ENCODE measurements at places on chromosomes 7 and 10.

GRCh38 chr10:836782-837181 lies 94.7 kb downstream of the LARP4B start:
- no peak for DNase-seq

GRCh38 chr7:124937076-124937475 lies 7.5 kb upstream of the POT1 start:
- no peak for DNase-seq

GRCh38 chr10:27276581-27276980 lies 36.0 kb upstream of the ACBD5 start:
- DNase-seq = no peak

GRCh38 chr7:51025668-51026067 lies 243.0 kb upstream of the GRB10 start:
- DNase-seq = no peak

GRCh38 chr10:75772153-75772887 lies 340.9 kb downstream of the LRMDA start:
- DNase-seq = peak; percentile 56

DNA sequence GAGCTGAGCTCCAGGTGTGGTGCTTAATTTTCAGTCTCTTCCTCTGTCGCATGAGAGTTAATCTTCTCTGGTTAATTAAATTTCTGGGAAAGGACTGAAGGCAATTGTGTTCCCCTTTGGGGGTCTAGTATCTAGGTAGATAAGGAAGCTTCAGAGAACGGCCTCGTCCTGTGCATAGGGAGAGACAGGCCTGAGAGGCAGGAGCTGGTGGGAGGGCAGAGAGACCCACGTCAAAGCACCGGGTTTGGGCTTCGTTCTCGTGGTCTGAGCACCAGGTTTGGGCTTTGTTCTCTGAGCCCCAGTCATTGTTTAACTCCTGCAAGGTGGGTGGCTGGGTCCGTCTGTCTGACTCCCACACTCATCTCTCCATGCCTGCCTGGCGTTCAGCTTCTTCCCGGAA lies 160.8 kb upstream of the PITRM1 start:
- DNase-seq = no peak

GRCh38 chr10:4482659-4483058 lies 343.3 kb upstream of the AKR1E2 start:
- DNase-seq = no peak

DNA sequence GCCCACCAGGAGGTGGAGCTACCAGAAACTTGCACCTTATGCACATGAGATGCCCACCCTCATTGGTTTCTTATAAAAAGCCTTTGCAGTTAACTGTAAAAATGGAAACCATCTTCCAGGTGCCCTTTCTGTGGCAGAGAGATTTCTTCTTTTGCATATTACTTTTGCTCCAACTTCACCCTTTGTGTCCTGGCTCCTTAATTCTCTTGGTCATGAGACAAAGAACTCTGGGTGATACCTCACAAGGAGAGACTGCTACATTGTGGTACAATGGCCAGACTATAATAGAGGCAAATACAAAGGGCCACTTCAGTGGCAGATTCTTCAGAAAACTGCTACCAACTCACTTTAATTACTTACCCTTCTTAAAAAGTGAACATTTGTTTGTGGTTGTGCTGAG lies 76.4 kb upstream of the PTER start:
- DNase-seq = no peak

- DNase-seq = no peak
Observed at GRCh38 chr10:126905776-126906703, 812 bp downstream of the DOCK1 start.

- DNase-seq = no peak
Observed at GRCh38 chr7:21572331-21573313, 29.8 kb downstream of the DNAH11 start.

DNA sequence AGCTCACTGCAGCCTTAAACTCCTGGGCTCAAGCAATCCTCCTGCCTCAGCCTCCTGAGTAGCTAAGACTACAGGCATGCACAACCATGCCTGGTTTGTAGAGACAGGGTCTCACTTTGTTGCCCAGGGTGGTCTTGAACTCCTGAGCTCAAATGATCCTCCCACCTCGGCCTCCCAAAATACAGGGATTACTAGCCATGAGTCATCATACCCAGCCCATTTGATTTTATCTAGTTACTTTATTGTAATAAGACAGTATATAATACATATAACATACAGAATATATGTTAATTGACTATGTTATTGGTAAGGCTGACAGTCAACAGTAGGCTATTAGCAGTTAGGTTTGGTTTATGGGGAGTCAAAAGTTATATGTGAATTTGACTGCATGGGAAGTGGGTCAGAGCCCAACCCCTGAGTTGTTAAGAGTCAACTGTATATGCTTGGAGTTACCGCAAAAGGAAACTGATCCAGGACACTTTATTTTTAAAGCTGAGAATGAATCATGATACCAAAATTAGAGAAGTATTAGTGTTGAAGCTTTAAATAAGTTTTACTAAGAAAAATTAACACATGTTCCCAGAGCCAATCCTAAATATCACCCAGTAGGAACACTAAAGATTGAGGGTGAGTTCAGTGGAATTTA lies 20.7 kb upstream of the KMT2E start:
- DNase-seq = peak; percentile 44

GRCh38 chr7:5774790-5775189 lies 6.7 kb downstream of the RNF216 start:
- no peak for DNase-seq

- no peak for DNase-seq
Observed at GRCh38 chr10:12471135-12471534, 121.8 kb downstream of the CAMK1D start.

DNA sequence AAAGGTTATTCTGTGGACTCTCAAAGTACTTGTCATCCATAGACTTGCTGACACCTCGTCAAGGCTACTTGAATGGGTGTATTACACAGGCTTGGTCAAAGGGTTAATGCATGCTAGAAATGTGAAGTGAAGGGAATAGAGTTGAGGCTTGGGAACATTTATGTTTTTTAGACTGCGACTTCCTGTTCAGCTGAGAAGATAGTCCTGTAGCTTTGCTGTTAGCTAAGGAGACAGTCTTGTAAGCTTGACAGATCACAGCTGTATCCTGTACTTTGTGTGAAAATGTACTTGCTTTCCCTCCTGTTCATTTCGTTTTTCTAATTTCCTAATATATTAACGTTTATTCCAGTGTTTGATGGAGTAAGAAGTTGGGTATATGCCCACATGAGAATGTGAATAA lies 52.1 kb downstream of the ADD3 start:
- DNase-seq = no peak

DNA sequence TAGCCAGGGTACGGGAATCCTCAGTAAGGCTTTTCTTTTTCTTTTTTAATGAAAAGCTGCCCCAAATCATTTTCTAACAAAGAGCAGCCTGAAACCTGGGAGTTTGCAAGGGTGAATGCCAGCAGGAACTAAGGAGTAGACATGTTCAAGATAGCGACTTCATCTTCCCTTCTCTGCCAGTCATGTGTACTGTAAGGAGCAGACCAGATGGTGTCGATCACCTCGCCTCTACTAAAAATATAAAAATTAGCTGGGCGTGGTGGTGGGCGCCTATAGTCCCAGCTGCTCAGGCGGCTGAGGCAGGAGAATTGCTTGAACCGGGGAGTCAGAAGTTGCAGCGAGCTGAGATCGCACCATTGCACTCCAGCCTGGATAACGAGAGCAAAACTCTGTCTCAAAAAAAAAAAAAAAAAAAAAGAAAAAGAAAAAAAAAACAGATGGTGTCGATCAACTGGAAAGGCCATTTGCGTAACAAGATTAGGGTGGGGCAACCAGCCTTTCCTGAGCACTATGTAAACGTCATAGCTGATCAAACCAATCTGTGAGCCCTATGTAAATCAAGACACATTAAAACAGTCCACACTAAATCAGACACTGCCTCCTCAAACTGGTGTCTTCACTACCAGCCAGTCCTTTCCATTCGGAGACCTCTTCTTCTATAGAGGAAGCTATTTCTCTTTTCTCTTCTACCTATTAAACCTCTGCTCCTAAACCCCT lies 33.8 kb downstream of the NOLC1 start:
- peak; percentile 32 for DNase-seq

DNA sequence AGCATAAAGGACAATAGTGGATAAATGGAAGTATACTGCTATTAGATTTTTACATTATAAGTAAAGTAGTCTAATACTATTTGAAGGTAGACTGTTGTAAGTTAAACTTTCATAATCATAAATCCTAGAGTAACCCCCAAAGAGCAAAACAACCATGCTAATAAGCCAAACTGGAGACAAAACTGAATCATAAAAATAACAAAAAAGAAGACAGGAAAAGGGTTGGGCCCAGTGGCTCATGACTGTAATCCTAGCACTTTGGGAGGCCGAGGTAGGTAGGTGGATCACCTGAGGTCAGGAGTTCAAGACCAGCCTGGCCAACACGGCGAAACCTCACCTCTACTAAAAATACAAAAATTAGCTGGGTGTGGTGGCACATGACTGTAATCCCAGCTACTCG lies 9.7 kb downstream of the CACUL1 start:
- DNase-seq = no peak

DNA sequence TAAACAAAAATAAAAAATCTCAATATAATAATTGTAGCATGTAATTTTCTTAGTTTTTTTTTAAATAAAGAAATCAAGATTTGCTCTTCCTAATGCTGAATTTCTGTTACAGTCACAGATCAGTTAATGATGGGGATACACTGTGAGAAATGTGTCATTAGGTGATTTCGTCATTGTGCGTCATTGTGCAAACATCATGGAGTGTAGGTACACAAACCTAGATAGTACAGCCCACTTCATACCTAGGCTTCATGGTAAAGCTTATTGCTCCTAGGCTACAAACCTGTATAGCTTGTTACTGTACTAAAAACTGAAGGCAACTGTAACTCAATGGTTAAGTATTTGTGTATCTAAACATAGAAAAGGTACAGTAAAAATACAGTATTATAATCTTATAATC lies 74.4 kb upstream of the LSM8 start:
- DNase-seq = no peak

- no peak for DNase-seq
Observed at GRCh38 chr10:116237260-116237659, 35.7 kb downstream of the GFRA1 start.

DNA sequence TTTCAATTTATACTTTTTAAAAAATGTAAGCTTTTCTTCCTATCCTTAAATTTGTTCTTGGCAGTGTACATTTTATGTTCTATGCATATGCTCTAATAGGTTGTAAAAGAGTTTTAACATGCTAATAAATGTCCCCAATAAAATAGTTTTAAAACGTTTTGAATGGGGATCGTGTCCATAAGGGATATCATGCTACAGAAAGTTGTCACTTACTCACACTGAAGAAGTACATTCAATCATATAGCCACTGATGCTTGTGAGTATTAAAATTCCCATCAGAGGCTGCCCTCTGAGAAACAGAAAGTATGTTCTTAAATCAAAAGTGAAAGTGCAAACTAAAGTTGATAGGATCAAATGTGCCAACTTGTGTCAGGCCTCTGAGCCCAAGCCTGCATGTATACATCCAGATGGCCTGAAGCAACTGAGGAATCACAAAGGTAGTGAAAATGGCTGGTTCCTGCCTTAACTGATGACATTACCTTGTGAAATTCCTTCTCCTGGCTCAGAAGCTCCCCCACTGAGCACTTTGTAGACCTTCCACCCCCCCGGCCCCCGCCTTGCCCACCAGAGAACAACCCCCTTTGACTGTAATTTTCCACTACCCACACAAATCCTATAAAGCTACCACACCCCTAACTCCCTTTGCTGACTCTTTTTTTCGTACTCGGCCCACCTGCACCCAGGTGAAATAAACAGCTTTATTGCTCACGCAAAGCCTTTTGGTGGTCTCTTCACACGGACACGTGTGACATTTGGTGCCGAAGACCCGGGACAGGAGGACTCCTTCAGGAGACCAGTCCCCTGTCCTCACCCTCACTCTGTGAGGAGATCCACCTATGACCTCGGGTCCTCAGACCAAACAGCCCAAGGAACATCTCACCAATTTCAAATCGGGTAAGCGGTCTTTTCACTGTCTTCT lies 877 bp upstream of the NOD1 start:
- peak; percentile 53 for DNase-seq

- peak; percentile 52 for DNase-seq
Observed at GRCh38 chr10:100346351-100346764, 675 bp upstream of the SCD start.

DNA sequence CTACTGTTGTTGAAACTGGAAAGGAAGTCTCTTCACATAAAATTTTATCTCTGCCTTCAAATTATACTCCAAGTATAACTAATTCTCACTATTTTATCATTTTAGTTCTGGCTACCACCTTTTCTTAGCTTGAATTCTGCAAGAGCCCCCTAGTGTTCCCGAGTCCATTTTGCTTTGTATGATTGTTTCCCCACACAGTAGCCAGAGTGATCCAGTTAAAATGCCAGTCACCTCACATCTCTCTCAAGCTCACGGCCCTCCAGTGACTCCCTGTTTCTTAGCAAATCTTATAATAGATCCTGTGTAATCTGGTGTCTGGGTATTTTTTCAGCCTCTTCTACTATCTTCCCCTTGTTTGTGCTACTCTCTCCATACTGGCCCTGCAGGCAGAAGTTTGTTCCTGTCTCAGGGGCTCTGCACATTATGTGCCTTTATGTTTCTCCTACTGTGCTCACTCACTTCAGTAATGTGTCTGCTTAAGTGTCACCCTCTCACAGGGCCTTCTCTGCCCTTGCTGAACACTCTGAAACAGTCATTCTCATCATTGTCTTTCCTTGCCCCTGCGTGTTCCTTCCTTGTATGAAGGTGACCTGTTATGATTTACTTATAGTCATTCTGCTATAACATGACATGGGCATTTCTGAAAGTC lies 8.9 kb downstream of the WAC start:
- no peak for DNase-seq

GRCh38 chr10:116286626-116287200 lies 13.7 kb upstream of the GFRA1 start:
- peak; percentile 17 for DNase-seq

- no peak for DNase-seq
Observed at GRCh38 chr7:92798517-92799249, 37.7 kb downstream of the CDK6 start.

DNA sequence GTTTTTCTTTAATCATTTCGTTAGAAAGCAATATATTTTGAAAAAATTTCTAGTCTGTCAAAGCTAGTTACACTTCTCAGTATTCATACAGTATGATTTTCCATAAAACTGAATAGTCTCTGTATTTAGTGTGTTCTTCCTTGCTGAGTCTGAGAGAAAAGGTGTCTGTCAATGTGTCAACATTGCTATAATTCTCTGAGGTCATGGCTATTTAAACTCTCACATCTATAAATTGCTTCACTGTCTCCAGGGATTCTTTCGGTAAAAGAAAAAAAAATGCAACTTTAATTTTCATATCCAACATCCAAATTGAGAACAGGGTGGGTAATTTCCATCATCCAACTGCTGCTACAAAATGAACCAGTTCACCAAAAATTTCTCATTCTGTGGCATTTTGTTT lies 319.7 kb upstream of the GHITM start:
- no peak for DNase-seq

- DNase-seq = peak; percentile 42
Observed at GRCh38 chr7:112452102-112452888, 2.0 kb downstream of the IFRD1 start.
